ENCODE measurements at places on chromosomes 7 and 10.

DNA sequence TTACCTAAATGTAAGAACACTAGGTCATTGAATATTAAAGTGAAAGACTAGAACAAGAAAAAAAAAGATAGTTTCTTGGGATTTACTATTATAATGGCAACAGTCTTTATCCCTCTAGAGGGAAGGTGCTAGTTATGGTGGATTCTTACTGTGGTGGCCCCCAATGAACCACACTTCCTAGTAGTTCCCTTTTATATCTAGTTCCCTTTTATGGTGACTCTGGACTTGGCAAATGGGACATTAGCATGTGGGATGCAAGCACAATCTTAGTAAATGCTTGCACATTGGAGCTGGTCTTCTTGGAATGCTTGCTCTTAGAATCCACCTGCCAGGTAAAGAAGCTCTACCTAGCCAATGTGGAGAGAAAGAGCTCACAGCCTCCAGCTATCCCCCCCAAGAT, 430.2 kb downstream of the LRMDA start:
- no peak for DNase-seq

DNA sequence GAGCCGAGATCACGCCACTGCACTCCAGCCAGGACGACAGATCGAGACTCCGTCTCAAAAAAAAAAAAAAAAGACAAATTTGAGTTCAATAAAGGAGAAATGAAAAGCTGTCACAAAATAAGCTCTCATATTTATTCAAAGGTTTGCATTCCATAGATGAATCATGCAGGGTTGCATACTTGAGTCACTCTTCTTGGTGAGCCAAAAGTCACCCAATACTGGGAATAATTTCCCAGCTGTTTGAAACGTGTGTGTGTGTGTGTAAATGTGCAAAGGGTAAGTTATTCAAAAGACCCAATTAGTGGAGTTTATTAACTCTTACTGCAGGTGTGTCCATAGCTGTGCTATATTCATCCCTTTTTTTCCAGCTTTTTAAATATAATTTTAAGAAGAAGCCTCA, 297.7 kb downstream of the CCDC3 start:
- DNase-seq: no peak

- no peak for DNase-seq
Observed at GRCh38 chr10:31620226-31621151, 301.5 kb downstream of the ZEB1 start.

- no peak for DNase-seq
Observed at GRCh38 chr10:97095701-97096260, 90.0 kb downstream of the SLIT1 start.

DNA sequence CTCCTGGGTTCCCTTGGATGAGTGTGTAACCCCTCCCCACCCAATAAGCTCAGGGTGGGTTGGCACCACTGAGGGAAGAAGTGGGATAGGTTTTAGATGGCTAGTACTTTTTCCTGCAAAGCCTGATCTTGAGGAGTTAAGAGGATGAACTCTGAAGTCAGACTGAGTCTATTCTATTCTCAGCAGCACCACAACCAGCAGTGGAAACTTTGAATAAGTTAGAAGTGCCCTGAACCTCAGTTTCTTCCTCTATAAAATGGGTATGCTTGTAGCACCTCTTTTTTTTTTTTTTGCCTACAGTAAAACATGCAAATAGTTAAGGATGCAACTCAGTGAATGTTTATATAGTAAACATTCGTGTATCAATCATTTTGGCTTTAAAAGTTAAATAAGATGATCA, 7.1 kb downstream of the NKX2-3 start:
- DNase-seq: no peak

GRCh38 chr7:90216080-90216674, 4.6 kb downstream of the STEAP2 start:
- no peak for DNase-seq

GRCh38 chr10:79347894-79348639, 798 bp downstream of the PPIF start:
- peak; percentile 54 for DNase-seq

DNA sequence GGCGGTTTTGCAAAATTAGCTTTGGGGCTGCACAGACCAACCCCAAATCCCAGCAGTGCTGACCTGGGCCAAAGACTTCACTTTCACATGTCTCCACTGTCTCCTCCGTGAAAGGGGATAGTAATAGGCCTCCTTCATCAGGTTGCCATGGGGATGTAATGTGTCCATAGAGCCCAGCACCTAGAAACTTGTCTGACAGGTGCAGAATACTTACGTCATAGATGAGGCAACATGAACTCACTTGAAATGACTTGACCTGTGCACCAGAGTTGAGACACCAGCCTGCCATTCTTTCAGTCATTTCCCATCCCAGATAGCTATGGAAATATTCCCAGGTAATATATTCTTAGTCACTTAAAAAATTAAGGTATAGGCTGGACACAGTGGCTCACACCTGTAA, 94.2 kb downstream of the INSYN2A start:
- no peak for DNase-seq

- DNase-seq: no peak
Observed at GRCh38 chr10:43373461-43373860, 2.0 kb downstream of the FXYD4 start.

DNA sequence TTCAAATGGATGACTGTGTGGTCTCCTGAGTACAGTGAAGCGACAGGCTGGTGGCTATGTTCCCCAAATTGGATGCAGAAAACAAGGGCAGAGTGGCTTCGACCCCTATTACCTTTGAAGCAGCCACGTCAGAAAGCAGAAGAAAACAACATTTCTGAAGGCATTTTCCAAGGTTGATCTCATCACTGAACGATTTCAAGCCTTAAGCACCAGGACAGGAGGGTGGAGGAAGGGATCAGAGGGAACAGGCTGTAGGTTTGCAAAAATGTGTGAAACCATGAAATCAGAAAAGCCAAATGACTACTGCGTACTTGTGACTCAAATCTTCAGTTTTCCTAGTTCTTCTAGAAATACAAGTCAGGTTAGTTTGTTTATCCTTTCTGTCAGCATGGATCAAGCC, 181.0 kb upstream of the TMEM106B start:
- no peak for DNase-seq

DNA sequence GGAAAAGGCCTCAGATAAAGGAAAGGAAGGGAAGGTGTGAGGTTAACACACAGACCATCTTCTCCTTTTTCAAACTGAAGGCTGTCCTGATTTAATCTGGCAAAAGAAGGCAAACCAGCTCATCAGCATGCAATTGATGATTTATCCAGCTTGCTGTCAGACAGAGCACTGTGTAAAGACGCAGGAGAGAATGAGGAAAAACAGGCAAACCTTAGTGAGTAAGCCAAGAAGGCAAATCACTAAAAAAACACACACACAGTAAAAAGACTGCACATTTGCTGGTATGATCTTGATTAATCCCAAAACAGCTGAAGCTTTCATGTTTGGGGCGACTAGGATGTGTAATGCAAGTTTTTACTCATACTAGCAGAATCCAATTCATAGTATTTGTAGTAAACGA, 65.8 kb upstream of the SKAP2 start:
- no peak for DNase-seq

GRCh38 chr7:114659409-114660125, 245.0 kb downstream of the FOXP2 start:
- DNase-seq: no peak

GRCh38 chr10:103733045-103733419, 122.3 kb downstream of the SH3PXD2A start:
- DNase-seq: no peak

- no peak for DNase-seq
Observed at GRCh38 chr10:69096045-69096444, 8.1 kb downstream of the SRGN start.

DNA sequence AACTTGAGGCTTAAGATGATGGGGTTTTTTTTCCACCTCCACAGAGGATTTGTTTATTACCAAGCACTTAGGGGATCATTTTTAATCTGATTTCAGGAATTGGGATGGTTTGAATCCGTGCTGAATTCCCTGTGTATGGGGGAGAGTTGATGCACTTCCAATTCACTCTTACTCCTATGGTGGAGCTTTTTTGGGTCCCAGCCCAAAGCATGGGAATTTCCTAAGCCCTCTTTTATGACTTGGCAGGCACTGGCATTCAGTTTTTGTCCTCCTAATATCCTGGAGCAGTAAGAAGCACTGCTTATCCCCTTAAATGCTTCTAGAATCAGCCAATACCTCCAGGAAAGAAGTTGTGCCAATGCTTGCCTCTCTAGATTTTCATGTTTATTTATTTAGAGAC, 78.7 kb downstream of the HYCC1 start:
- no peak for DNase-seq
